HuH-7 (cell line): ENCODE measurements at places on chromosomes 16 and 17.

GRCh38 chr16:23149267-23149992 lies at the start of gene USP31:
Gene USP31 (minus strand): TSS chr16:23149452. CDS start chr16:23149270, 182 bp downstream.
- peak; percentile 81 for DNase-seq

DNA sequence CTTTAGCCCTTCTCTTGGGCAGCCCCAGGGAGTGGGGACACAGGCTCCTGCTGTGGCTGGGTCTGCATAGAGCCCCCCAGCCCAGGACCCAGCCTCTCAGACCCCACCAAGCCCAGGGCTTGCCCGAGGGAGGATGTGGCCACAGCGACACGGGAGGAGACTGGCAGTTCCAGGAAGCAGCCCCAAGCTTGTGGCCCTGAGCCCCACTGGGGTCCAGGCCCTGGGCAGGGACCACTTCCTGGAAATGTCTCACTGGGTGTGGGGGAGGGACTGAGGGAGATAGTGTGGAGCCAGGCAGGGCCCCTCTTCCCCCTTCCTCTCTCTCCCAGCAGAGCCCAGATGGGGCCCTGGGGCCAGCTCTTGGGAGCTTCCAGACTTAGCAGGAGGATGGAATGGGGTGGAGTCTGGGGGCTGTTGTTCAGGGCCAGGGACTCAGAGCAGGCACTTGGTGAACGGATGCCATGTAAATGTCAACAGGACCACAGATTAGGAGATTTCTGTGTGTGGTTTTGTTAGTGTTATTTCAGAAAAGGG lies 35.3 kb downstream of the ADGRG5 start:
- no peak for DNase-seq

GRCh38 chr17:64115822-64116534 lies 14.0 kb downstream of the ERN1 start:
- DNase-seq = no peak

GRCh38 chr16:85042167-85042526 lies 14.6 kb downstream of the KIAA0513 start:
- DNase-seq = no peak

GRCh38 chr17:39239640-39240314 lies 14.0 kb upstream of the STAC2 start:
- peak; percentile 76 for DNase-seq

GRCh38 chr16:4800290-4801041 lies 2.0 kb downstream of the ROGDI start:
- DNase-seq = no peak

DNA sequence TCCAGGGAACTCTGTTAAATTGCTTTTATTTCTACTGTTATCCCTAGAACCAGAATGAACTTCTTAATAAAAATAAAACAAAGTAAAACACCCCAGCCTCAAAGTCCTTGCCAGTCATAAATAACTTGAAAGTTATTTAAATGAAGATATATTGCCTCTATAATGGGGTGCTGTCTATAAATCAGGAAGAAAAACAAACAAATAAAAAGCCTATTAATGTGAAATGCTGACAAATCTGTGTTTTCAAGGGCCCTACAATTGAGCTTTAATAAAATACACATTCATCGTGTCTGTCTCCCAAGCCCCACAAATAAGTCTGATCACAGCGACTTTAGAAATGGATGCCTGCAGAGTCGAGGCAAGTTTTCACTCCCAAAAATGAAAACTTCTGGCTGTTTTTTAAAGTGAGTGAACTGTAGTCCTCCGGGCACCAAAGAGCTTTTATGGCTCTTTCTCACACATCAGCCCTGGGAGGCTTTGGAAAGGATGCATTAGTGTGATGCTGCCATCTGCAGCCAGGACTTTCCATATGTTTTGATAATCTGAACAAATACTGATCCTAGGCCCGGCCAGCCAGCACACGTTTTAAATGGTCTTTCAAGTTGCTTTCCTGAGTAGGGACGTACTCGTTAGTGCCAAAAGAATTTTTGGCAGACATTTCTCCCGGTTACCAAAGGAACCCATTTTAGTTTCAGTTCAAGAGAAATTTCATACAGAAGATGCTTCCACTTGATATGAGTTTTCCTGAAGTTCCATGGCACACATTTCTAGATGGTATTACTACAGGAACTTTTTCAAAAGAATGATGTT lies 16.3 kb downstream of the NACA2 start:
- peak; percentile 55 for DNase-seq

DNA sequence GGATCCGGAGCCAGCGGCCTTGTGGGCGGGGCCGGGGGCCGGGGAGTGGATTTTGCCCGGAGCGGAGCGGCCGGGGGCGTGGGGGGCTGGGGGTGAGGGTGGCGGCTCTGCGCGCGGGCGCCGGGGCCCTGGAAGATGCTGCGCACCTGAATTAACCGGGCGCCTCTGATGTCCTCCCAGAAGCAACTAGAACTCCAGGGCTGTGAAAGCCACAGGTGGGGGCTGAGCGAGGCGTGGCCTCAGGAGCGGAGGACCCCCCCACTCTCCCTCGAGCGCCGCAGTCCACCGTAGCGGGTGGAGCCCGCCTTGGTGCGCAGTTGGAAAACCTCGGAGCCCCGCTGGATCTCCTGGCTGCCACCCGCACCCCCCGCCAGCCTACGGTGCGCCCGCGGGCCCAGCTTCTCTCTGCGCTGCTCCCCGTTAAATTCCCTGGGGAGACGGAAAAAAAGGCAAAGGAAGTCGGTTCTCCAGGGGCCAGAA lies 549 bp downstream of the SLC26A11 start:
- peak; percentile 63 for DNase-seq

DNA sequence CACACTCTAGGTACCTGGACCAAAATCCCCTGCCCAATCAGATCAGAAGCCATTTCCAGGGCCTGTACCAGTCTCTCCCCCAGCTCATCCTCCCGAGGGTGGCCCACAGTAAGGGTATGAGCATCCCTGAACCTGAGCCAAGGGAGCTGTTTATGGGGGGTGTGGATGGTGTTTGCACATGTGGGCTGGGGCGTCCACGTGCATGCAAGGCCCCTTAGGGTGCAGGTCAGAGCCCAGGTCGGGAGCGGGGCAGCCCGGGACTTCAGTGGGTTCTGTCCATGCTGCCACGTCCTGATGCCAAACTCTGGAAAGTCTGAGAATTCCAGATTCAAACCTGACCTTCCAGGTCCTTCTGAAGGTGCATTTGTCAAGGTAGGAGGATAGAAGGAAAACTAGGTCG lies 9.8 kb downstream of the MILR1 start:
- no peak for DNase-seq

GRCh38 chr17:17386094-17386800 lies 83.1 kb downstream of the NT5M start:
- DNase-seq = no peak

DNA sequence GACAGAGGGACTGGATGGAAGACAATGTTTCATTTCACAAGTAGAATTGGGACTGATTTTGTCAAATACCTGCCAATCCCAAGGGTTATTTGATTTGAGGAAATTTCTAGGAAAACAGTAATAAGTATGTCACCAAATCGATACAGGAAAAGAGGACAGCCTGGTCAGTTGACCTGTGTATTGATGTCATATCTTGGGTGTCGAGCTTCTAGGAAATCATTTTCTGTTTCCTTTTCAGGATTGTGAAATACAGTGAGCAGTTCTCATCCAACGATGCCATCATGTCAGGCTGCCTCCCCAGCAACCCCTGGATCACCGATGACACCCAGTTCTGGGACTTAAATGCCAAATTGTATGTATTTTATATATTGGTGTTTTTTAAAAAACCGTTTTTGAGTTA lies 56.1 kb downstream of the RGS9 start:
- DNase-seq = no peak
